NCI-H2171 treated with DMSO at 0.1 percent for 48 hours (cell line): ENCODE measurements at places on chromosomes 4 and X.
A peak's percentile ranks its signal among the peaks of the same experiment; 100 is the strongest.

DNA sequence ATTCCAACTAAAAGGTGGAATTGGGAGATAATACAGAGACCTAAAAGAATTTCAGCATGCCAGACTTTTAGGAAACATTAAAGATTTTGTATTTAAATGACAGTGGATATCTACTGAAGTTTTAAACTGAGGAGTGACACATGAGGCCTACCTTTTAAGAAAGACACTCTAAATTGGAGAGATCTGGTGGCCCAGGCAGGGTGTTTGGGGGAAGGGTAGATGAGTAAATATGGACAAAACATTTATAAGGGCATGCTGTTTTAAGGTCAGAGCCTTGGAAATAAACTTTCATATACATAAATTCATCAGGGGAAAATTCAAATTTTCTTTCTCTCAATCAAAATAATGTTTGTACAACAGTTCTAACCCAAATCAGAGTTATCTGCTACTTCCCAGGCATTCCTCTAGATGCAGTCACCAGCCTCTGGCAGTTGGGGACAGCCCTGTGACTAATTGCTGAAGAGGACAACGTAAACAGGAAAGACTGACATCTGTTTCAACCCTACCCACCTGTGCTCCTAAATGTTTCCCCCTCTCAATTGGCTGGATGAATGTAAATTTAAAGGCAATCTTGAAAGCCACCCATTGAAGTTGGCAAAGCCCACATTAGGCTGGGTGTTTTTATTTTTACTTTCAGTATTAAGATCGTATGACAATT, 1646.9 kb upstream of the ADGRL3 start:
- DNase-seq = no peak

GRCh38 chr4:120835342-120835741, 87.2 kb downstream of the PRDM5 start:
- DNase-seq = no peak

- peak; percentile 5 for DNase-seq
Observed at GRCh38 chrX:106898462-106898861, 4.7 kb downstream of the RIPPLY1 start.

DNA sequence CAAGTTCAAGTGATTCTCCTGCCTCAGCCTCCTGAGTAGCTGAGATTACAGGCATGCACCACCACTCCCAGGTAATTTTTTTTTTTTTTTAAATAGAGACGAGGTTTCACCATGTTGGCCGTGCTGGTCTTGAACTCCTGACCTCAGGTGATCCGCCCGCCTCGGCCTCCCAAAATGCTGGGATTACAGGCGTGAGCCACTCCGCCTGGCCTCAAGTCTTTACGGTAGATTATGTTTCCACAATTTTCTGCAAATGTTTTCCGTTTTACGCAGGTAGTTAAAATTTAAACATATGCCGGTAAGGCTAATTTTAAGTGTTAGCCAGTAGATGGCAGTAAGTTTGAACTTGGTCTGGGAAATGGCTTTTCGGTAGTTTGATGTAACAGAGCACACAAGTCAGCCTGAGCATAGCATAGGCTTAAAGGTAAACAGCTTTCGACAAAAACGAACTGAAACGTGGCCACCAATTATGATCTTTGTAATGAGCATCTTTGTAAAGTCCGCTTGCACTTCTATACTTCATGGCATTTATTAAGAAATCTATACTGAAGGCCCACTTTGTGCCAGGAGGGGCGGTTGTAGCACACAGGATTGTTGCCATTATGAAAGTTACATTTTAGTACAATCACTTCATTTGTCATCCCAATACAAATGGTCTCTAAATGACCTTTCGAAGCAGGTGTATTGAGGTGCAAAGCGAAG, 31.1 kb downstream of the CCKAR start:
- DNase-seq = peak; percentile 34

GRCh38 chr4:42412251-42412650, 15.0 kb downstream of the SHISA3 start:
- no peak for DNase-seq

GRCh38 chr4:5446595-5447226, 261.6 kb downstream of the EVC2 start:
- DNase-seq = no peak

- no peak for DNase-seq
Observed at GRCh38 chr4:32226204-32226603, 1506.0 kb downstream of the PCDH7 start.

GRCh38 chr4:41423117-41423516, 114.8 kb upstream of the LIMCH1 start:
- no peak for DNase-seq

GRCh38 chr4:73589887-73590801, 30.1 kb downstream of the RASSF6 start:
- DNase-seq = peak; percentile 31

- DNase-seq = no peak
Observed at GRCh38 chr4:92789741-92790140, 486.0 kb downstream of the GRID2 start.

DNA sequence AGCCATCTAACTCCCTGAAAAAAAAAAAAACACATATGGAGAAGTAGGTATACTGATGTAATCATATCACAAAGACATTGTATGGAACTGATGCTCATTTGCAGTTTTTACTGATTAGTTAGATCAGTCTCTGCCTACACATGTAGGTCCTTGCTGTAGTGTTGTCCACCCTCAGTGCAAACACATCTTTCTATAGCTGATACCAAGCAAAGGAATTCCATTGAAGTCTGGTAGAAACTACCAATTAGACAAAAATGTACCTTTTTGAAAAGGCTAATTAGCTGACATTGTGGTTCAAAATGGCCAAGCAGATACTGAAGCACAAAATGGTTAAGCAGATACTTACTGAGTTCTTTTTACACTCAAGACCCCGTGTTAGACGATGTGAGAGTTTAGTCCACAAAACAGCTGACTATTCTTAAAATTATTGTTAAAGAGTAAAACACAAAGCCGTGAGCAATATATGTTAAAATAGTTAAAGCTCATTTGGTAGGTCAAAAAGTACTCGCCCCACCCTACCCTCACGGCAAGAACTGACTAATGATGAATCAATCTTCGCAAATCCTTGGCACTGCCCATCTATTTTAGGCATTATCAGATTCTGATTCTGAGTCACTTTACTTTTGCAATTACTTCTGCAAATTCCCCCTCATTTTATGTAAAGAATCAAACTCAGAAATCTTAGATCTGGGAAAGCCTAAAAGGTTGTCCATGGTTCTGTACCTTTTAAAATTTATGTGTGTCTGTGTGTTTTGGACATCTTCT, 40.4 kb downstream of the COL4A6 start:
- DNase-seq = no peak

GRCh38 chr4:53914313-53915016, 149.9 kb downstream of the CHIC2 start:
- no peak for DNase-seq

DNA sequence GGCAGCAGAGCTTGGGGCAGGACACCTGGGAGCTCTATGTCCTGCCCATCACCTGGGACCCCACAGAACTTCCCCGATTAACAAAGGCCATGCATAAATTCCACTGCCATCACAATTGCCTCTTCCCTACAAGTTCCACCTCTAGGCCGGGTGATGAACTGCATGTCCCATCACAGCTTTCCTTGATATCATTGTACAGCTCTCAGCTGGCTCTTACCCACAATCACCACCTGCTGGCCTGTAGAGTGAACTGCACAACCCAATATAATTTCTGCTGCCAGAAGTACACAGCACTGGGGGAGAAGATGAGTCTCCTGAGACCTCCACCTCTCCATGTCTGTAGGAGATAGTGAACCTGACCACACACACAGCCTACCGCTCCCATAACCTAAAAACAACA, 285.0 kb upstream of the AADAT start:
- no peak for DNase-seq

DNA sequence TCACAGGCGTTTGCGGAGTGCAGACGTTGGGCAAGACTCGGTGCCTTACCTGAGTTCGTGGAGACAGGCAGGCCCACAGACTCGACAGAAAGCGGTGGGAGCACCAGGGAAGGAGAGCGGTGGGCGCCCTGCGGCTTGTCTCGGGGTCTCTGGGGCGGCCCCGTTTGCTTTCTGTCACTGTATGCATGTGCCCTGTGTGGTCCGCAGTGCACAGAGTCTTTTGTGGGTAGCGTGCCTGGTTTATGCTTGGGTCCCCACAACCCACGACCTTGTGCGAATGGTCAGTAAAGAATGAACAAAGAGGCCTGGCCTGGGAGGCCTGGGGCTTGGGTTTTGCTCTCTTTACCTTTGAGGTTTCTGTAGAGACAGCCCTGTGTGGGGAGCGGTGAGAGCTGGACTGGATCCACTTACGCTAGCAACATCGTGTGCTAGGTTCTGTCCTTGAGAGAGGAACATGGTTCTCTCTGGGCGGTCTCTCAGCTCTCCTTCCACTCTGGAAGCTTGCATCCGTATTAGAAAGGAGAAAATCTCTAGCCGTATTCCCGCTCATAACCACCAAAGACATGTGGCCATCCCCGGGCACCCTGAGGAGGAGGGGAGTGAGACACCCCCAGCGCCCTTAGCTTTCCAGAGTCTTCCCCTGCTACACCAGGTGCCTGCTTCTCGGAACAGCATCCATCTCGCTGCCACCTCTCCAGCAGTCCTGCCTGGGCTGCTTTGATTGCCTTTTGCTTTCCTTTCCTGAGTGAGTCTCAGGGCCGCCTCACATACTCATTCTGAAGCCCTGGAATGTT, 1.2 kb downstream of the TADA2B start:
- no peak for DNase-seq

DNA sequence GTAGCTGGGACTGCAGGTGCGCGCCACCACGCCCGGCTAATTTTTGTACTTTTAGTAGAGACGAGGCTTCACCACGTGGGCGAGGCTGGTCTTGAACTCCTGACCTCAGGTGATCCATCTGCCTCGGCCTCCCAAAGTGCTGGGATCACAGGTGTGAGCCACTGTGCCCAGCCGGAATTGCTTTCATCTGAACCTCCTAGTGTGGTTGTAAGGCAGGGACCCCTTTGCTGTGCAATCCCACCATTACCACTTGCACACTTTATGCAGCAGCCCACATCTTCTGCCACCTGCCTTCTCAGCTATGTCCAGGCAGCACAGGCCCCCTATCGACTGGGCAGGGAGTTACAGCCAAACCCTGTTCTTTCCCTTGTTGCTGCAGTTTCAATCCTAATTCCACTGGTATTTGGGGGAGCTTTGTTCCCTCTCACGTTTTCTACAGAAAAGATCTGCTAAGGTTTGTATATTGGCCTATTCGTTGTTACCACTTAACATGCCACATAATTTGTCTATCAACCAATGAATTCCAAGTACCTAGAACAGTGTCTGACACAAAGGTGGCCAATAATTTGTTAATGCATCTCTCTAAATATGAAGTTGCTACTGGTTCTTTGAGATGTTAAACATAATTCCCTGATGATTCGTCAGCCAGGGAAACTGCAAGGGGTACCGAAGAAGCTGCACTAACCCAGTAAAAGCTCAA, 6.5 kb downstream of the RPL39 start:
- peak; percentile 4 for DNase-seq

DNA sequence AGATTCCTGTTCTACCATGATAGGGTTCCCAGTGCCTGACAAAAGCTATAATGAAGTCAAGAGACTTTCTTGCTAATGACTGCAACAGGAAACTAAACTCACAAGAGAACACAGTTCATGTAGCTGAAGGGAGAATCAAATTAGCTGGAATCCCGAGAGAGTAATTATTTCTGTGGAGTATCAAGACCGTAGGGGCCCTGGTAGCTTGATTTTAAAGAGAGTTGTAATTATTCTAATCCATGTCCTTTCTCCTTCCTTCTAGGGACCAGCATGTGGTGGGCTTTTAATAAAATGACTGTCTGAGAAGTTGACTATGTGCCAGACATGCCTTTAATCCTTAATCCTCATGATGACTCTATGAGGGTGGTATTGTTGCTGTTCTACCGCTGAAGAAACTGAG, 1.7 kb upstream of the TRPC5OS start:
- DNase-seq = no peak

- peak; percentile 88 for DNase-seq
Observed at GRCh38 chrX:13377550-13377934, 57.7 kb upstream of the ATXN3L start.

- no peak for DNase-seq
Observed at GRCh38 chr4:13920111-13920875, 292.8 kb upstream of the BOD1L1 start.

GRCh38 chrX:74015379-74016019, 288.5 kb upstream of the ZCCHC13 start:
- DNase-seq = peak; percentile 47

DNA sequence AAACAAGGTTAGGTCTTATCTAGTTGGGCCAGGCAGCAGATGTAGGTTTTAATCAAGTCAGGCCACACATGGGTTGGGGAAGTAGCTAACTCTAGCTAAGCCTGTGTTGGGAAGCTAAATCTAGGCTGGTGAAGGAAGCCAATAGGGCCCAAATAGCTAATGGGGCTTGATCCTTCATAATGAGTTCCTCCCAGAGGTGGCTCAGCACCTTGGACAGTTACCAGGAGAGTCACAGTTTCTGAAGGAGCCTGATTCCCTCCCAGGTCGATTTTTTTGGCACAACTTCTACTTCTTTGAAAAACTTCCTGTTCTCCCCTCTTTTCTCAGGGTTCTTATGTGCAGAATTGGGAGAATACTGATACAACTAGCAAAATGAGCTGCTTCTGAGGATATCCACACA, 242.5 kb upstream of the PRPS2 start:
- DNase-seq = no peak

GRCh38 chr4:186823989-186824388, 100.3 kb upstream of the FAT1 start:
- no peak for DNase-seq

DNA sequence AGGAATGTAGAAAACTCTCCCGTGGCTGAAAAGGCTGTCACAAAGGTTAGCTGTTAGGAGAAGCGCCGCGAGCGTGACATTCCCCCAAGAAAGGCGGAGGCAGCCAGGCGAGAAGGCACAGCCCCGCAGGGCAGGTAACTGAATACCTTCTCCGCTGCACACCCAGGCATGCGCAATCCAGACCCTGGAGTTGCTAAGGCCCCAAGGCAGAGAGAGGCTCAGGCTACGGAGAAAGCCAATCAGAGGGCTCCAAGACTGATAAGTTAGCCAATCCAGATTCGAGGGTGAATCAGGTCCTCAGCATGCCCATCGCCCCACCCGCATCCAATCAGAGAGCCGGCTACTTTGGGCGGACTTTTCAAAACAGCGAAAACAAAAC, 485 bp upstream of the CCNG2 start:
- DNase-seq = peak; percentile 94

DNA sequence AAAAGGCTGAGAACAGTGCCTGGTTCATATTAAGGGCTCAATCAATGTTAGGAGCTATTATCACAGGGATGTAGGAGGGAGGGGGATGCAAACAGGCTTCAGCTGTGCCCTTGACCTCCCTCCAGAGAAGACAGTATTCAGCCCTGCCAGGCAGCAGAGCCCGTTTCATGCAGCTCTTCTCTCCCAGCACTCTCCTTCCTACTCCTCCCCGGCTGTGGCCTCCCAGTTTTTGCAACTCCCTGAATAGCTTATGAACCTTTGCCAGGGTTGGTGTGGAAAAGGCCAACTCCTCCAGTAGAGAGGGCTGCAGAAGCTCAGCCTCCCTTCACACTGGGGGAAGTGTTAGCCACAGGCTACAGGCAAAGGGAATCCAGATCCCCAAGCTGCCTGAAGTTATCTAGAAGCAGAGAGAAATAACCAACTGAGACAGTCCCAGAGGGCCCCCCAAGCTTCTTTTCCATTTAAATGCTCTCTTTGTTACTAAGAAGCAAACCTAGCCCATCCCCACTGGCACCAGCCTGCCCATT, 31.7 kb upstream of the APLN start:
- no peak for DNase-seq
